Right cardiac atrium (tissue), 5 donors: ENCODE measurements at places on chromosomes 3 and 15.

GRCh38 chr3:16900779-16901440, 16.2 kb downstream of the PLCL2 start:
- no peak for DNase-seq

- DNase-seq = no peak
Observed at GRCh38 chr3:146335386-146335785, 84.5 kb upstream of the PLSCR4 start.

- DNase-seq = no peak
Observed at GRCh38 chr3:30102356-30102755, 504.0 kb upstream of the TGFBR2 start.

GRCh38 chr3:105950881-105951600, 82.2 kb upstream of the CBLB start:
- DNase-seq = no peak

DNA sequence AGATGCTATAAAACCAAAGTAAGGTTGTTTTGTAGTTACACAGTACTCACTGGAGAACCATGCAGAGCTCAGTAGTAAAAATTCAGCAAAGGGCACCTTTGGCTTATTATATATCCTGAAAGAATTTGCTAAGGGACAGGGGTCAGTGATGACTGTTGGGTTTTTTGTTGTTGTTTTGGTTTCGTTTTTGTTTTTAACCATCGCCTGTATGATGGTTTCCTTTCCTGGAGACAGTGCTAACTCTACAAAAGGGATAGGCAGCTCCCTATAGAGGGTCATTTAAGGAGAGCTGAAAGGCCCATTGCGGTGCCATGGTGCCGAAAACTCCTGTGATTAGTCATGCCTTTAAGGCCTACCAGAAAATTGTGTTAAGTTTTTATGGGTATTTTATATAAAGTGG, 118.2 kb upstream of the GOLIM4 start:
- no peak for DNase-seq

GRCh38 chr3:105013657-105014056, 353.1 kb upstream of the ALCAM start:
- no peak for DNase-seq

GRCh38 chr15:72911626-72912025, 128.1 kb upstream of the ADPGK start:
- DNase-seq = no peak

- no peak for DNase-seq
Observed at GRCh38 chr3:187295316-187296034, 3.9 kb upstream of the MASP1 start.

- no peak for DNase-seq
Observed at GRCh38 chr15:31151301-31152233, 50.0 kb upstream of the TRPM1 start.

GRCh38 chr3:15693355-15693754, 91.8 kb downstream of the BTD start:
- no peak for DNase-seq

- peak; percentile 89 for DNase-seq
Observed at GRCh38 chr3:137264071-137264820, 306.5 kb downstream of the IL20RB start.

DNA sequence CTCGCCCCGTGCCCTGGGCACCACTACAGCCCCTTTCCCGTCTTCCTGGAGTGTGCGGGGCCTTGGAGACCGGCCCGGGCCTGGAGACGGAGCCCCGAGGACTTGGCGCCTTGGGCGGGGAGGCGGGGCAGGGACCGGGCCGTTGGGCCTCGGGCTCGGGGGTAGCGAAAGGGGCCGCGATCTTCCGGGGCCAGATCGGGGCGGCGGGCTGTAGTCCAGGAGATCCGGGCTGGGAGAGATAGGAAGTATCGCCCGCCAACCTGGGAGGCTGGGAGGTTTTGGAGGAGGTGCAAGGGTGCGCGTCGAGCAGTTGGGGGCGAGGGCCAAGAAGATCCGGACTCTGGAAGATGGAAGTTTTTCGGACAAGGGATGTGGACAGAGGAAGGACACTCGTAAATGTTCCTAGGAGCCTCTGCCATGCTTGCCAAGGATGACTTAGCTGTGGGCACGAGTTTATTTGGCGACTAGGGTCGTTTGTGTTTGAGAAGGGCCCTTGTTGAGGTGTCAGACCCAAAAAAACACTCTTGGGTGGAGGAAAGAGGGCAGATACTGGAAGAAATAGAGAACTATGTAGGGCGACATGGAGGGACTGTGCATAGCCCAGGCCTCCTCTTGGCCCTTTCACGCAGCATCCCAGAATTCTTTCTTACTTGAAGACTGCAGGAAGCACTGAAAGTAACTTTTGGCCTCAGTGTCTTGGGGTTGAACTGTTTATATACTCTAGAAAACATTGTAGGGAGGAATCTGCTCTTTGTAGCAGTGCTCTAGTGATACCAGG, 712 bp downstream of the RTF1 start:
- peak; percentile 75 for DNase-seq

- no peak for DNase-seq
Observed at GRCh38 chr3:38630606-38631005, 18.9 kb downstream of the SCN5A start.

GRCh38 chr3:48426944-48427629, 2.8 kb downstream of the PLXNB1 start:
- DNase-seq = no peak

DNA sequence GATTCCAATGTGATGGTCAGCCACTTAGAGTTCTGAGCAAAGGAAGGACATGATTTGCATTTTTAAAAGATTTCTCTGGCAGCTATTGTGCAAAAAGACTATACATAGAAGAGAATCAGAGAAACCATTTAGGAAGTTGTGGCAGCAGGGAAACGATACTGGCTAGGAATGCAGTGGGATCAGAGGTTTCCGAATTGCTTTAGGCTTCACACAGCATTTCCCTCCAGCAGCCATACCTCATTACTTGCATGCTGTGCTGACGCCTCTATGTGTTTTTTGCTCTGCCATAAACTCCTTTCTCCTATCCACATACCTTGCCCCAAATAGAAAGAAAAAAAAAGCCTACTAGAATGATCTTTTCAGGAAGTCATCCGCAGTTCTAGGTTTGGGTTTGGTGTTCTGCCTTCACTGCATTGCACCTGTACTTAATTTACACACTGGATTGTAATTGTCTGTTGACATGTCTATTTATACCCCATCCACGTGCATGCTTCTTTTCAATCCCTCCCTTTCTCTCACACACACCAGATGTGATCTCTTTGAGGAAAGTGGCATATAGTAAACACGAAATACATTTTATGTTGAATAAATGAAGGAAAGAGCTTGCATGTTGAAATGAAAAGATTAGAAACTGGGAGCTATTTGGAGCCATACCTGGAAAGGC, 860.3 kb upstream of the SEMA6D start:
- no peak for DNase-seq

DNA sequence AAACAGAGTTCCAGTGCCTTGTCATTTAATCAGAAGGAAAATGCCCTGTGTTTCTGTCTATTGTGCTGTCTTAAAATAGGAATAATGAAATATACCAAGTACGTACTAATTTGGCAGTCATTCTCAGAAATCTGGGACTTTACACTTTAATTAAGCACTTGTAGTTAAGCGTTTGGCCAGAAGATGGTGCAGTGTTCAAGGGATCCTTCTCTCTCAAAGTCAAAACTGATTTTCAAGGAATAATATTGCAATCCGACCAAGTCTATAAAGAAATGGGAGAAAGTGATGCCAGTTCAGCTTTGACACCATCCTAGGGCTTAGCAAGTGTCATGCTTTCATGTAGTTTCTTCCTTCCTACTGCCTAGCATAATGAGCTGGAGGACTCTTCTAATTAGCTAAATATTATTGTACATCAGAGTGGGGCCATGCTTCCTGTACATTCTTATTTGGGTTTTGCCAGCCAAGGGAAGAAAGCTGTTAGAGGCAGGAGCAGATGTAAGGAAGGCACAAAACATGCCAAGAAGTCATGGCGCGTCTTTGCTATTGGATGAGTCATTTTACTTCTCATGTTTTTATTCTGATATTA, 64.8 kb downstream of the SAMMSON start:
- DNase-seq = no peak

DNA sequence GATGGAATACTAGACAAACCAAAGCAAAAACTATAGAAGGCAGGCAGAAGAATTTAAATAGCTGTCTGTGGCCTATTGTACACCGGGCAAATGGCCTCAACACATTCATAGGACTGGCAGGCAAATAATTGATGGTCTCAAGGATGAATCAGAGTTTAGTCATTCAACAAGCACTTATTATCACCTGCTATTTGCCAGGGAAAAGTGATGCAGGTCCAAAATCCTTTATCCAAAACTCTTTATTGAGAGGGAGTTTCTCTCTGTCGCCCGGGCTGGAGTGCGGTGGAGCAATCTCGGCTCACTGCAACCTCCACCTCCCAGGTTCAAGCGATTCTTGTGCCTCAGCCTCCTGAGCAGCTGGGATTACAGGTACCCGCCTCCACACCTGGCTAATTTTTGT, 2.3 kb downstream of the EIF2AK4 start:
- no peak for DNase-seq

DNA sequence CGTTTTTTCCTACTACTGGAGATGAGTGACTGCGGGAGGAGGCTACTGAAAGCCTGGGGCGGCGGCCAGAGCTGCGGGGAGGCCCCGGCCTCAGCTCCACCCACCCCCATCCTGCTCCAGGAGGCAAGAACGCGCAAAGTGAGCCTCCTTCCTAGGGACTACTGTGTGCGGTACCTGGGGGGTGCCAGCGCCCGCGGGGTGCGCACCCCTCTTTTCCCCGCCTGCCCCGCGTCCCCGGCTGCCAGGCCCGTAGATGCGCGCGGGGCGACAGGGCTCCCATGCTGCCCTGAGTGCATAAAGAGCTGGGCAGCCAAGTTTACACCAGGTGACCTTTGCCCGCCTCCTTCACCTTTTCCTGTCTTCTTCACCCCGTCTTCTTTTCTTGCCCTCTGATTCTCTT, 2.5 kb upstream of the USF3 start:
- peak; percentile 66 for DNase-seq

DNA sequence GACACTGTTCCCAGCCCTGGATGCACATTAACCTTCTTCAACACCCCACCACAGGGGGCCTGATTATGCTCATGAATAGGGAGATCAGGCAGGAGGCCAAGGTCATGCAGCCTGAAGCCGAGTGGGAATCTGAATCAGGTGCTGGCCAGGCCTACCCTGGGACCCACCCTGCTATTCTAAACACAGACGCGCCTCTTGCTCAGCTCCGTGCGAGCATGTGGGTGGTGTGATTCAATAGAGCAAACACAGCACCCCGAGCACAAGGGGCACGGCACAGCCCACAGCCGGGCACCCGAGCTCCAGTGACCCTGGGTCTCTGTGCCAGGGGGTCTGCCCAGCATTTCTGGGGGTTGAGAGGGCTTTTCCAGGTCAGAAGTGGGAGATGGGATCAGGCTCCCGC, 24.6 kb upstream of the GRIP2 start:
- DNase-seq = no peak

GRCh38 chr15:71804695-71805470, 5.5 kb upstream of the NR2E3 start:
- DNase-seq = no peak

DNA sequence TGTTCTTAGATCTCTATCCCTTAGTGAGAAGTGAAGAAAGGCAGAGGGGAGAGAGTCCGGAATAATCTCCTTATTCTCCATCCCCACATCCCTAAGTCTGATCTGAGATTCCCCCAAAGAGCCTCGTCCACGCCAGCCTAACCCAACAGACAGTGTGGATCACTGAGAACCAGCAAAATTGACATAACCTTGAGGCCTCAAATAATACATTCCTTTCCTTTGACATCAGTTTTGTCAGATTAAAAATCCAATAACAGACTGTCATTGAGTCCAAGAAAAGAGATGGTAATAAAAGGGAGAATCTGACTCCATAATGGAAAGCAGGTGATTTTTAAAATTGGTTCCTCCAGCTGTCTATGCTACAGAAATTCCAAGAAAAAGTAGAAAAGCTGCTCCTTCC, 7.7 kb upstream of the SIAH2 start:
- DNase-seq = no peak

GRCh38 chr3:53748512-53749271, 97.5 kb downstream of the CHDH start:
- no peak for DNase-seq

DNA sequence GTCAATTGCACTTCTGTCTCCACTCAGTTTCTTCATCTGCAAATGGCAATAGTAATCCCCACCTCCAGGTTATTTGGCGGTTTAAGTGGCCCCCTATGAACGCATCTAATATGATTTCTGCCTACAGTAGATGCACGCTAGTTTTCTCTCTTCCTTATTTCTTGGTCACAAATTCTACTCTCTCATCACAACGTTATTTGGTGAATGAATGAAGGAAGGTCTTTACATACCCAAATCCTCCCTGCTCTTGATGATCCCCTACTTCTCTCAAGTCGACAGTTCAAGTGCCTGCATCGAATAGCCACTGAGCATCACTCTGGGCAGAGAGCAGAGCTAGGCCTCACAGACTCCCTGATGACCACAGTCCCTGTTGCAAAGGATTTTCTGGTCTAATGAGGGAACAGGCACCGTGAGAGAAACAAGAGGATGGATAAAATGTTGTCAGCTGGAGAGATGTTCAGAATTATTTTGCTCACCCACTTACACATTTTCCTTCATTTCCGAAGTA, 181.2 kb upstream of the SMAD3 start:
- no peak for DNase-seq

DNA sequence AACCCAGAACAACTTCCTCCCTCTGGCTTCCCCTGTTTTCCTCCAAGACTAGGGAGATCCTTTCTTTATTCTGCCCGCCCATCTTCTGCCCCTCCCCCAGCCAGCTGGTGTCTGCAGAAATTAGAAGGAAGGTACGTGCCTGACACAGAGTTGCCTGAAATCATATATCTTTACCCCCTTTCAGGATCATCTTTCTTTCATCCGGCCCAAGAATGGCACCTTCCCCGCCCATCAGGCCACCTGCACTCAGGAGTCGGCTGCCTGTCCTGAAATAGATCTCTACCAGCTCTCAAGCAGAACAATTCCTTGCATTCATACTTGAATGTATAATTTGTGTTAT, 133.7 kb downstream of the VGLL4 start:
- no peak for DNase-seq

- DNase-seq = no peak
Observed at GRCh38 chr3:116980099-116980498, 270.5 kb downstream of the TUSC7 start.

DNA sequence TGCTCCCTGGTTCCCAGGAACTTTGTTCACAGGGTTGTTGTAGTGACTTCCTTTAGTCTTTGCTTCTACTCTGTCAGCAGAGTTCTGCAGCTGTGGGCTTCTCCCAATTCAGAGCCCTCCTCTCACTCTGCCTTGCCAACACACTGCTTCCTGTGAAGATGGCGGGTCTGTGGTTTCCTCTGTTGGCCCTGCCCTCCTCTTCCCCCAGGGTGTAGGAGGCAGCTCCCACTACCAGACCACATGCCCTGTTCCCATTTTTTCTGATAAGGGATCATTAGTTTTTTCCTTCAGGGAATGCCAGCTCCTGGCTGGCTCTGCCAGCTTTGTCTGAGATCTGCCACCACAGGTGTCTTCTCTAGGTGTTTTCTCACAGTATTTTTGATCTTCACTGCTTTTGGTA, 12.7 kb downstream of the SPSB4 start:
- DNase-seq = no peak

DNA sequence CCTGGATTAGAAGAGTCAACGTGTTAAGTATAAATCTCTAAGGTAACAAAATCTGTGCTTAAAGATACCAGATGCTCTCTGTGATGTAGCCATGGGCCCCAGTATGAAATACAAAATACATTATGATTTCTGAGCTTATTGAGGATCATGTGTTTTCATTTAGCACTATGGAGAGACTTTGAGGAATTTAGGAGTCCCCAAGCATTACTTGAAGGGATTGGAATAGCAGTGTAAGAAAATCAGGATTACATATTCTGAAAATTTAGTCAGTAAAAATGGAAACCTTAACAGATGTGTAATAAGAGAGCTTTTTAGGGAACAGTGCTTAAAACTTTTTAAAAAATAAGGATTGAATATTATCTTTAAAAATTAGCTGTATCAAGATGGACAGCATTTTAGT, 35.5 kb downstream of the ECT2 start:
- no peak for DNase-seq
